ENCODE measurements at places on chromosomes 1 and 21.

DNA sequence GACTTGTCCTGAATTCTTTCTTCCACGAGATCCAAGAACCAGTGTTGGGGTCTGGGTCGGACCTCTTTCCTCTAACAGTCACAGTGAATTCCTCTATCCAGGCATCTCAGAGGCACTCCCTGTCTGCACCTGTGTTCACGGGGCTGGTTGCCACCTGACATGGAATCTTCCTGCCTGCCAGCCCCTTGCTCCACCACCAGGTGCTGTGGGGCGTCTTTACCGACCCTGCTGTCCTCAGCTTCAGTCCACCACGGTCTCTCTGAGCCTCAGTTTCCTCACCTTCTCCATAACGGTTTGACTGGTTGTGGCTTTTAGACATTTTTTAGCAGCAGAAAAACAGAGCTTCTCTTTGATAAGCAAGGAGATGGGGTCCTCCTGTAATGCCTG, 62.7 kb downstream of the SDC3 start:
- ATAC-seq = no peak

- no peak for ATAC-seq
These were observed 29.9 kb upstream of the EDN2 start for GRCh38 chr1:41514381-41514780.

DNA sequence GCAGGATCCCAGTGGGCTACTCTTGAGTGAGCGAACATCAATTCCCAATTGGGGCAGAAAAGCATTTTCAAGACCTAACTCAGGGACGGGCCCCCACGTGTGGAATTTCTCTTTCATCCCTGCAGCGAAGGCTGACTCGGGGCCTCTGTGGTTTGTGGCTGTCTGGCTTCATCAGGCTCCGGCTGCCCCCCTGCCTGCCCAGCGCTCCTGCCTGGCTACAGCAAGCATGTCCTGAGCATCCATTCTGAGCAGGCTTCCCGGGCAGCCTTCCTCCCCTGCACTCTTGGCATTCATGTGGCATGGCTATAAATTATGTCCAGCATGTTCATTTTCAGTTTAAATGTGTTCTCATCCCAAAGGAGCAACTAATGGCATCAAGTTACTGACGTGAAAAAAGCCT, 588.1 kb downstream of the KIF26B start:
- peak; percentile 98 for ATAC-seq

GRCh38 chr1:248696261-248696660, 6.3 kb downstream of the OR14I1 start:
- ATAC-seq = peak; percentile 83

DNA sequence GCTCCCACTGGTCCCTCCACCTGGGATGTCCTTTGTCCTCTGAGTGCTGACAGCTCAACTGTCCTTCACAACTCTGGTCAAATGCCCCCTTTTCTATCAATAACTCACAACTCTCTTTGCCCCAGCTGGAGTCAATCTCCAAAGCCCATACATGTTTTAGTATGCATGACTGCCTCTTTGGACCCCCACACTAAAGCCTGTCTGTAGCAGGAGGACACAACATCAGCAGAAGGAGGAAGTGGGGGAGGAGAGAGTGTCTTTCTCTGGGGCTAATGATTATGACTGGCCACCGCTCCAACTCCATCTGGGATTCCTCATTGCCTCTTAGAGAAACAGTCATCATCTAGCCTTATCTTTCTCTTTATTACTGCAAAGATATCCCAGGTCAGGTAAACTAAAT, 186.6 kb upstream of the FGGY start:
- no peak for ATAC-seq

DNA sequence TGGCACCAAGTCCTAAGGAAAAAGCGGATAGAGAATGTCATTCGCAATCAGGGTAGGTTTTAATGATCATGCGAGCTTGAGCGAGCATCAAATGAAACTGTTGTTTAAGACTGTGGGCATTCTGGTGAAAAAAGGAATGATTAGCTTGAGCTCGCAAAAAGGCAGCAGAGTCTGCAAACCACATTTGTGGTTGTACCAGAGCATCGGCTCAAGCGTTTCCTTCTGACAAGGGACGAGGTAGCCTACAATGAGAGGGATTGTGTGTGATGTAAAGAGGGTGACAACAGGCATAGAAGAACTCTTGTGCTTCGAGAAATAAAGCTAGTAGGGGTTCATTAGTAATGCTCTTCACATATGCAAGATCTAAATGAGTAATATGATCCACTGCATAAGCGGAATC, 11.1 kb upstream of the CD48 start:
- no peak for ATAC-seq

GRCh38 chr1:7528386-7529198, 242.5 kb upstream of the VAMP3 start:
- ATAC-seq = peak; percentile 38

DNA sequence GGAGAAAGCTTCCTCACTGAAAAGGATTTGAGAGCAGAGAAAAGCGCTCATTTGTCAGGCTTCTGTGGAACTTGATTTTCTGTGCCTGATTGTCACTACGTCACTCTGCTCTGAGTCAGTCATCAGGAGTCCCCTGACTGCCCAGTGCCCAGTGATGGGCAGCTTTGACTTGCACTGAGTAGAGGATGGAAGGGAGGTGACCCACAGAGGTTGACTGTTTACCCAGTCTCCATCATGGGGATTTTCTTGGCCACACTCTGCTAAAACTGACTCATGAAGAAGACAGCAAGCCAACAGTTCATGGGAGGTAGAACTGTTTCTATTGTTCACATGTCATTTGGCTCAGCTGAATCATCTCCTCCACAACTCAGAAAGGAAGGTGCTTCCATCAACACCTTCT, 82.1 kb upstream of the DUSP10 start:
- ATAC-seq = no peak

- peak; percentile 51 for ATAC-seq
These were observed 776 bp downstream of the KDM1A start for GRCh38 chr1:23019863-23020625.

DNA sequence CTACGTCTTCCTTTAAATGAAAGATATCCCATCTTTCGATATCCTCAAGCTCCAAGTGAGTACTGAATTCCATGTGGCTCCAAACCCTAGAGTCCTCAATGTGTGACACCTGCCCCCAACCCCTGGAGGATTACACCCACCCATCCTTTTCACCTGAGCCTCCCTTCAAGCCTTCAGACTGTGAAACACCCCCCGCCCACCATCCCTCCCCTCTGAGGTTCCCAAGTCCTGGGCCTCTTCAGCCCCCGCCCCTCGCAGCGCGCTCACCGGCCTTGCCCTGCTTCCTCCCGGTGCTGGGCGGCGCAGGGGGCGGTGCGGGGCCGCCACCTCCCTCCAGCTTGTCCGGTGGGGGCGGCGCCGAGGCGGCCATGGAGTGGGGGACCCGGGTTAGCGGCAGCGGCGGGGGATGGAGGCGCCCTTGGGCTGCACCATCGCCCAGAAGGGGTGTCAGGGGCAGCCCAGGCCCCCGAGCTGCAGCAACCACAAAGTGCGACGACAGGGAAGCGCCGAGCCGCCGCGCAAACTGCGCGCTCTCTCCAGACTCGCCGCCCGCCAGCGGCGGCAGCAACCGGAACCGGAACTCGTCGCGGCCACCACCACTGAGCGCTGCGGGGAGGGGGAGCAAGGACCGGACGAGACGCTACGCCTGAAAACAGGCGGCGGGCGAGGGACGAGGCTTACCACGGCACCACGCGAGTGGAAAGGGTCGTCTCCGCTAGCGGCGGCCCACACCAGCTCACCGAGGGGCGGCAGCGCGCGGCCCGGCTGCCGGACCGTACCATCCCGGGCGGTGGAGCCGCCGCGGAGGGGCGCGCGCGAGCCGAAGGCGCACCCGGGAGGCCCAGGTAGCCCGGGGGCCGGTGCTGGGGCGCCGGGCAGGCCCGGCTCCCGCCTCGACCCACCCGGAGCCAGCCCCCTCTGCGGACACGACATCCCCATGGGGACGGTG, at the start of gene PYGO2:
Gene PYGO2, minus strand, starts transcription at position 576 of the 949 bp plus-strand sequence. Its CDS starts 206 bp downstream, at position 370.
- ATAC-seq = peak; percentile 88

- no peak for ATAC-seq
These were observed 106.8 kb downstream of the SYT2 start for GRCh38 chr1:202603435-202603834.

GRCh38 chr1:112911506-112912220, 44.3 kb downstream of the SLC16A1 start:
- ATAC-seq = no peak

DNA sequence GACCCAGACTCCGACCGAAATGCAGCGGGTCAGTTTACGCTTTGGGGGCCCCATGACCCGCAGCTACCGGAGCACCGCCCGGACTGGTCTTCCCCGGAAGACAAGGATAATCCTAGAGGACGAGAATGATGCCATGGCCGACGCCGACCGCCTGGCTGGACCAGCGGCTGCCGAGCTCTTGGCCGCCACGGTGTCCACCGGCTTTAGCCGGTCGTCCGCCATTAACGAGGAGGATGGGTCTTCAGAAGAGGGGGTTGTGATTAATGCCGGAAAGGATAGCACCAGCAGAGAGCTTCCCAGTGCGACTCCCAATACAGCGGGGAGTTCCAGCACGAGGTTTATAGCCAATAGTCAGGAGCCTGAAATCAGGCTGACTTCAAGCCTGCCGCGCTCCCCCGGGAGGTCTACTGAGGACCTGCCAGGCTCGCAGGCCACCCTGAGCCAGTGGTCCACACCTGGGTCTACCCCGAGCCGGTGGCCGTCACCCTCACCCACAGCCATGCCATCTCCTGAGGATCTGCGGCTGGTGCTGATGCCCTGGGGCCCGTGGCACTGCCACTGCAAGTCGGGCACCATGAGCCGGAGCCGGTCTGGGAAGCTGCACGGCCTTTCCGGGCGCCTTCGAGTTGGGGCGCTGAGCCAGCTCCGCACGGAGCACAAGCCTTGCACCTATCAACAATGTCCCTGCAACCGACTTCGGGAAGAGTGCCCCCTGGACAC, 534 bp downstream of the C1orf56 start:
- ATAC-seq = peak; percentile 87

Measured in SK-N-SH treated with all-trans-retinoic acid at 6 μM for 48 hours (cell line).